ENCODE measurements at places on chromosomes 1 and 21.
A peak's percentile ranks its signal among the peaks of the same experiment; 100 is the strongest.

GRCh38 chr21:45980697-45981096, 873 bp upstream of the COL6A1 start:
- DNase-seq = no peak

DNA sequence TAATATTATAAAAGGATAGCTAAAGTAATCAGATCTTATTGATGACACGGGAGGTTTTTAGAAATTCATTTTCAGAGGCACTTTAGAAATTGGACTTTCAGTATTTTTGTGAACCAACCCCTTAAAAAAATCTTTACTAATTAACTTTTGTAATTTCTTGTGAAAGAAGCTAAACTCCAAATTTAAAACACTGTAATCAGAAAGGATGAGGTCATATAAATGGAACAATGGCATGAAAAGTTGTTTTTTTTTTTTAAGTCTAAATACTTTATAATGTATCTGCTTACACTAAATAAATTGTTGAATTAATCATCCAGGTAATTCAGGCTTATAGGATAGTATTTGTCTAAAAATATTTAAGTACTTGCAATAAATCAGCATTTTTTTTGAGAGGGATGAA, 9.0 kb downstream of the ZBTB18 start:
- DNase-seq = no peak

DNA sequence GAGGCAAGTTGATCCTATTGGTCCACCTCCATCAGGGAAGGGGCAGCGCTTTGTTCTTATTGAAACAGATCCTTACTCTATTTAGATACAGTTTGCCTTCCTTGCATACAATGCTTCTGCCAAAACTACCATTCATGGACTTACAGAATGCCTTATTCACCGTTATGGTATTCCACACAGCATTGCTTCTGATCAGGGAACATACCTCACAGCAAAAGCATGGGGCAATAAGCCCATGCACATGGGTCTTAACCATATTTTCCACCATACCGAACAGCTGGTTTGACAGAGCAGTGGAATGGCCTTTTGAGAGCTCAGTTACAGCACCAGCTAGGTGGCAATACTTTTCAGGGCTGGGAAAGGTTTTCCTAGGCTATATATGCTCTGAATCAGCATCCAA, 544.8 kb upstream of the ADGRL4 start:
- DNase-seq = no peak

DNA sequence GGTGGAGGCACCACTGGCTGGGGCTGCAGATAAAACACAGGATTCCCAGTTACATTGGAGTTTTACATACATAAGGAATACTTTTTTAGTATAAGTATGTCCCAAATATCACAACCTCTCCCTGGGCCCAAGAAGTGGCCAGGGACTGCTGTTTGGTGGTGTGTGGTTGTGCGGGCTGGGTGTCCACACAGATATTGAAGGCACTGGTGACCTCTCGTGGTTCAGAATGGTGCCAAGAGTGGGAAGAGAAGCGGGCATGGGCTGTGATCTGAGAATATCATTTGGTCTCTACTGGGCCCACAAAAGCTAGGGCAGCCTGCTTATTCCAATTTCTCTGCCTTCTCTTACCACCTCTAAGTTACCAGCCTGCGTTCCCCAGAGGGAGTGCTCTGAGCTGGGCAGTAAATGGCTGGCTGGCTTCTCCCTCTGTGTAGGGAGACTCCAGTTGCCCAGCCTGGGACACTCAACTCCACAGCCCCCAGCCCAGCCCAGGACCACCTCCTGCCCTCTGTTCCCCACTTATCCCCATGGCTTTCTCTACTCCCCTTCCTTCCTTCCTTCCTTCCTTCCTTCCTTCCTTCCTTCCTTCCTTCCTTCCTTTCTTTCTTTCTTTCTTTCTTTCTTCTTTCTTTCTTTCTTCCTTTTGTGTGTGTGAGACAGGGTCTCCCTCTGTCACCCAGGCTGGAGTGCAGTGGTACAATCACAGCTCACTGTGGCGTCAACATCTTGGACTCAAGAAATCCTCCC, 42.8 kb upstream of the RD3 start:
- no peak for DNase-seq

DNA sequence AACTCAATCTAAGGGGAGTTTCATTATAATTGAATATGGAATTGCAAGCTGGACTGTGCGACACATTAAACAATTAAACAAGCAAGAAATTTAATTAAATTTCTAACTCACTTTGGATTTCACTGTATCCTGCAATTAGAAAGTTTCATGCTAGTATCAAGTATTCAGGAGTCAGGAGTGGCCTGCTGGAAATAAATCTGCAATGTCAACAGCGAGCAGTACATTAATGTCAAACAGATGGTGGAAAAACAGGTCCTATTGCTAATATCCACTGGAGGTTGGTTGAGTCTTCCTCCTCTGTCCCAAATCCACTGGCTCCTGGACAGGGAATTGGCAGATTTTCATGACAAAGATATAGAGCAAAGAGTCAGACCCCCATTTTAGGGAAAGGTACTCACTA, 237.1 kb downstream of the VAV3 start:
- DNase-seq = no peak

- DNase-seq = peak; percentile 13
These were observed 30.8 kb downstream of the GORAB start for GRCh38 chr1:170562646-170563338.

GRCh38 chr1:81712425-81712824, 88.3 kb upstream of the ADGRL2 start:
- no peak for DNase-seq

GRCh38 chr1:29410476-29410875, 174.2 kb downstream of the PTPRU start:
- no peak for DNase-seq

- DNase-seq = no peak
These were observed 33.2 kb upstream of the MAGOH start for GRCh38 chr1:53271446-53272090.

GRCh38 chr1:58879464-58879863, 95.6 kb upstream of the JUN start:
- no peak for DNase-seq

DNA sequence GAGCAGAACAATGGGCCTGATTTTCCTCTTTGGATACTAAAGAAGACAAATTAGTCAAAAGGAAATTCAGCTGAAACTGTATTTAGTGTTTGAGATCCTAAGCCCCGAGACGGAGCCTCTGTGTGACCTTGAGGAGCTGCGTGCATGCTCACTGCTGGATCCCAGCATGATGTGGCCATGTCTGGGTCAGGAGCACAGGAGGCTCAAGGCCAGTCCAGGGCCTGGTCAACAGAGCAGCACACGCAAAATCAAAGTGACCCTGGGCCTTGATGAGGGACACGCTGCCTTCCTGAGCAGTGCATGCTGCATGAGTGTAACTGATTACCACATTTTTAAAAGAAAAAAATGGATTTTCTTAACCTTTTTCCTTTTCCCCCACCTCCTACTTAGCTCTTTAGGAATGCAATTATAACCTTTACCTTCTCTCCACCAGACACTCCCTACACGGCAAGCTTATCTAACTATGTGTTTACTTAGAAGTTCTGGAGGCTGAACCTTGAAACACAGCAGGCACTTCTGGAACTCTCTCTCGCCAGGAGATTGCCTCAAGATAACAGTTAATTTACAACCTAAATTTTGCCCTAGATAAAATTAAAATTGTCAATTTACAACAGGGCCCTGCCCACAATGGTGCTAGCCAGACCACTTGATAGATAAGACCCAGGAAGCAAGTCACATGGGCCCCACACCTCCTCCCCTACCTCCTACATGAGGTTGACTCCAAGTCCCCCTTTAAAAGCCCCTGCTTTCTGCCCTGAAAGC, 144.6 kb downstream of the LRIG2 start:
- no peak for DNase-seq

DNA sequence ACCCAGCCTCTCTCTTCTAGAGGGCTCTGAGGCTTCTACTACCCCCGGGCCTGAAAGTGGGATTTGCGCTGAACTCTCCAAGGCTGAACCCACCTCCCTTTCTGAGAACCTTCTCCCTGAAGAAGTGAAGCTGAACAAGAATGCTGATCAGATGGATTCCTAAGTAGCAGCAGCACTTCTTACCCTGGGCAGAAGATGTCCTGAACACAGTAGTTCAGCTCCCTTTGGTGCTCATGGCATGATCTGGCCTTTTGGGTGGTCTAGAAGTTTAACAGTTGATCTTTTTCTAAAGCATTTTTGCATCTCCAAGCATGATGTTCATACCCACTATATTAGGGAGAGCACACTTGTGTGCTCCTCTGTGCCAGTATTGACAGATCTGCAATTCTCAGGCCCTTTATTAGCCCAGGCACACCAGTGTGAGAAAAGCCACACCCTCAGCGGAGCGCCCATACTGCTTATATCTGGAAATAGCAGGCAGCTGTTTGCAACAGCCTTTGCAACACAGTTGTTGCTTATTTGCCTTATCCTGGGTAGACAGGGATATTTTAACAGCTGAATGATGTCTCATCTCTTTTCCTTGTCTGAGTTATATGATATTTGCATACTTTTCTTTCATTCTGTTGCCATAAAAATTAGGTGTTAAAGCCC, 34.2 kb downstream of the CNN3 start:
- no peak for DNase-seq

DNA sequence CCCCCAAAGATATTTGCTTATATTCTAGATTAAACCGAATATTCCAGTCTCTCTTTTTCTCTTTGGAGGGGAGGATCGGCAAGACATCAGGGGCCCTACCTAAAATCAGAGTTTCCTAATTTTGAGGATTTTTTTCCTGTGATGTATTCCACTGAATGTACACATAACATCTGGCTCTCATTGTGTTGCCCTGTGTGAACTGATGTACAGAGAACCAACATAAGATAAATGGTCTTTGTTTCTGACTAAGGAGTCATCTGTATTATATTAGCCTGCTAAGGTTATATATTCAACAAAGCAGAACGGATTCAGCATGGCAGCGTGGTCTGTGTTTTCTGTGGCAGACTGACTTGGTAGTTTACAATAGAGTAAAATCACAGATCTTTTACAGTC, 114.8 kb upstream of the NCAM2 start:
- no peak for DNase-seq

GRCh38 chr1:214136324-214136919, 144.5 kb upstream of the SMYD2 start:
- DNase-seq = no peak

DNA sequence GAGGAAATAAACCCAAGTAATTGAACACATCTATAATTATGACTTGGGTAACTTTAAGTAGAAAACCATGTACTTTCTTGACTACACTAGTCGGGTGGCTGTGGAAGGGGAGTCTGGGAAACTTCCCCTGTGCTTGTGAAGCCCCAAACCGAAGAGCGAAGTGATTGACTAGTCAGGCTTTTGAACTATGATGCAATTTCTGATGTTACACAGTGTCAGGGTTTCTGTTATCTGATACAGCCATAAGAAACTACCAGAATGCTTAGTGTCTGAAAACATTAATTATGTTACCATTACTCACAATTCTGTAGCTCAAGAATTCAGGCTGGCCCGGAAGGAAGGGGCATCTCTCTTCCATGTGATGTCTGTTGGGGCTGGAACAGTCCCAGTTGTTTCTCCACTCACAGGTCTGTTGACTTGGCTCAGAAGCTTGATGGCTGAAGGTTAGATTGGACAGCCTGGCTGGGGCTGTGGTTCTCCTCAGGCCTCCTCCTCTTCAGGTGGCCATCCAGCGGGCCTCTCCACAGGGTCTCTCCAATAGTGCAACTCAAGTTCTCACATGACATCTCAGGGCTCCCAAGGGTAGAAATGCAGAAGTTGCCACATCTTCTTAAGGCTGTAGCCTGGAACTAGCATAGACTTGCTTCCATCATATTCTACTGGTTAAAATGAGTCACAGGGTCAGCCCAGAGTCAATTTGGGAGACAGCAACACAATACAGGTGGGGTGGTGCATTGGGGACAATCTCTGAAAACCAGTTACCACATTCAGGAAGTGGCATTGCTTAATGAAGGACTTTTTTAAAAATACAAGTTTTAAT, 8.3 kb upstream of the C8B start:
- no peak for DNase-seq

GRCh38 chr1:59295618-59296017, 1.3 kb upstream of the FGGY start:
- no peak for DNase-seq

GRCh38 chr1:13663969-13664368, 36.0 kb upstream of the PRDM2 start:
- DNase-seq = no peak

DNA sequence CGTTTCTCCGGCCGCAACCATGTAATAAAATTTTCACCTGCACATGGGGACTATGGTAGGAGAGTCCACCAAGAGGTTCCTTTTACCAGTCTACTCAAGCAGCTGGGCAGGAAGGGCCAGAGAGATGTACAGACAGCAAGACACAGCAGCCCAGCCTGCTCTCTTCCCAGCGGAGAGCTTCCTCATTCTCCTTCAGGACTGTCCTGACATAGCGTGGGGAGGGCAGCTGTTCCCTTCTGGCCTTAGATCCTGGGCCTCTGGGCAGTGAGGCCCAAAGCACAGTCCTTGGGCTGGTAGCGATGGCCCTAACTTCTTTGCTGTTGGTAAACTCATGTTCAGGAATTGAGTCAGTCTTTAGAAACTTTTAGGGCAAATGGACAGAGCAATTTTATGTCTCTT, 89.1 kb downstream of the BCAR3 start:
- no peak for DNase-seq

- DNase-seq = no peak
These were observed 7.5 kb downstream of the DYRK1A start for GRCh38 chr21:37374027-37374426.

DNA sequence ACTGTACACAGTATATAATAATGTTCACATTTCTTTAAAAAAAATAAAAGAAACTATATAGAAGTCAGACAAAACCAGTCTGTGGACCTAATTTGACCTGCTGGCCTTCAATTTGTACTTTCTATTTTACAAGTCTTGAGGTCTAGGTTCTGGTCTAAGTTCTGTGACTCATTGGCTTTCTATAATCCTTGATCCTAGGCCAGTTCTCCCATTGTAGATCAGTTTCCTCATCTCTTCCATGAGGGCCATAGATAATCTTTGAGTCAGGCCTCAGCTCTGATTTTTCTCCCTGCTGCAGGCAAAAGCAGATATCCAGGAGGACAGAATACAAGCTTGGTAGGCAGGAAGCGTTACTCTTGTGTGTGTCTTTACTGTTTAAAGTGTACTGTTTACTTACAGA, 603.7 kb upstream of the CAMK1G start:
- DNase-seq = no peak

DNA sequence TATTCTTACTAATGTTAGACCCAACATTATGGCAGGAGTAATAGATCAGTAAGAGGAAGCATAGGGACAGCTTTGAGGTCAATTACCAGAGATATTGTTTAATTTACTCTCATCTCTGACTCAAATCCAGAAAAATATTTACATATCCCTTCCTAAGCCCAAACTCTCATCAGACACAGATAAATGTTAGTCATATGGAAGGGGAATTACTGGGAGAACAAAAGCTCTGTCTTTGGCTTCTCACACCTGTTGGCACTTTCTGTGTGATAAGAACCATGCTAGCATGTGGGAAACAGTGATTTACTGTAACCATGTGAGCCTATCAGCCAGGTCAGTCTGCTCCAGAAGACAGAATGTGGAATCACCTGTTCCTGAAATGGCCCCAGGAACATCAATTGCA, 72.4 kb downstream of the DUSP10 start:
- no peak for DNase-seq

GRCh38 chr1:30904962-30905335, 3.6 kb downstream of the SDC3 start:
- no peak for DNase-seq

GRCh38 chr1:178512566-178513277, at the start of gene TEX35:
TSS of gene TEX35 (plus strand) at chr1:178513109. CDS start at chr1:178513189, 80 bp downstream.
- no peak for DNase-seq
